ENCODE measurements at places on chromosomes 5 and 9. TPM values are rescaled to one million over a fixed set of nuclear protein-coding genes. Genes with fewer than 3 reads are reported as not detected.

The MARVELD2 gene
- 3.1 TPM for total RNA-seq

The ADAMTS2 gene
- total RNA-seq, result 0.42 TPM

The CDKN2B gene
- 2.4 TPM for total RNA-seq

The NMUR2 gene
- not detected for total RNA-seq

The SLC1A1 gene
- 8.4 TPM for total RNA-seq

The PCDH12 gene
- total RNA-seq, result 60.9 TPM

The ELOVL7 gene
- 0.09 TPM for total RNA-seq

The EGFLAM gene
- total RNA-seq, result 0.09 TPM

Data from dermis blood vessel endothelial cell (primary cell).